ENCODE measurements at places on chromosomes 4 and X. TPM values are rescaled to one million over a fixed set of nuclear protein-coding genes. Genes with fewer than 3 reads are reported as not detected.

The C4orf51 gene
- polyA plus RNA-seq: not detected

- DNase-seq: no peak
These were observed 124.7 kb upstream of the CPEB2 start for GRCh38 chr4:14877246-14878225.

- DNase-seq: no peak
These were observed 74.0 kb upstream of the AFF2 start for GRCh38 chrX:148426467-148426866.

DNA sequence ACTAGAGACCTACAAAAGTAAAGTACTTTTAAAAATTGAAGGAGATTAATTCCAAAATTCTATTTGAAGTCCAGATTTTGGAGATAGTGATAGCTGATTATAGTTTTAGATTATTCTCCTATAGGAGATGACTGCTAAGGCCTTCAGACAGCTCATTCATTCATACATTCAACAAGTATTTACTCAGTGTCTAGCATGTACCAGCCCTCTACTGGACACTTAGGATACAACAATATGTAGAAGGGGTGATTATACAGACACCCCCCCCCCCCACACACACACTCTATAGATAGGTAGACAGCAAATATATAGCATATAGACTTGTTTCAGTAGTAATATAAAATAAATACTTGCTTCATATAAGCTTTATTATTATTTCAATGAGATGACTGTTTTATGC lies 60.4 kb upstream of the TAF9B start:
- no peak for DNase-seq

GRCh38 chr4:3874028-3874415 lies 107.8 kb downstream of the ADRA2C start:
- no peak for DNase-seq

- peak; percentile 16 for DNase-seq
These were observed 1142.5 kb upstream of the IGFBP7 start for GRCh38 chr4:58252656-58253055.

DNA sequence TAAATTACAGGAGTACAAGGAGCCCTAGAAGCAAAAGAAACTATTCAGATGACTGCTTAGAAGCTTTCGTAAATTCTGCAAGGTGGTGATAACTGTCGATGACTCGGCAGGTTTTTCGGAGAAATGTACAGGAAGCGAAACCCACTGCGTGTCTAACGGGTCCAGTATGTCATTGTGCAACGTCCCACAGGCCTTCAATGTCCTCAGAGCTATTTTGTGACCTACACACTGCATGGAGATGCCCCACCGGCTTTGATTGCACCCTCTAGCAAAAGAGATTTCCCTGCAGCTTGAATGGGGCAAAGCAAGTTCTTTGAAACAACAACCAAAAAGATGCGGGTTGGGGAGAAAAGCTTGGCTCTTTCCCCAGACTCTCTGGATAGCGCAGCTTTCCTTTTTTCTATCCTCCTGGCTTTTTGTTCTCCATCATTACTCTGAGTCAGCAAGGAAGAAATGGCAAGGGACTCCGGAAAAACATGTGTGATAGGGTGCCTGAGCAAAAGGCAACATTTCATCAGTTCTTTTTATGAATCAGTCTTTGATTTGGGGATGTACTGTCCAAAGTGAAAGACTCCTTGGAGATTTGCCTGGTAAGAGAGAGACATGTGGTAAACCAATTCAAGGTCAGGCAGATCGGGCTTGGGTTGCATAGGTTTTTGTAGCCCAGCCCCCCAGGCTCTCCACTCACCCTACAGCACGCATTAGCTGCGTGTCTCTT lies 112.0 kb upstream of the TBL1X start:
- DNase-seq: no peak

DNA sequence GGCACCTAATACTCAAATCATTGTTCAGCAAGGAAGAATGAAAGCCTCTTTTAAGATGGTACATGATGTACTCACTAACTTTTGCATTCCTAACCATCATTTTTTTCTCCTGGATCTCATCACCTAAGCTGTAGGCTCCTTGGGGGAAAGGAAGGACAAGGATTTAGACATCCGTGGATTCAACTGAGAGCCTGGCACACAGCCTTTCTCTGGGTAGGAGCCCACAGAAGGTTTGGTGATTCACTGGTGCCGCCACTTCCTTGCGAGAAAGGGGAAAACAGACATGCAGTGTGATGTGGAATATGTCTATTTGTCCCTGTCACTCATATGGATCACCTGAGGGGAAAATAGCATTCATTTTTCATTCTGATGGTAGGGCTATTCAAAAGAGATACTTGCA lies 147.3 kb downstream of the PCDH7 start:
- DNase-seq: no peak

The INTS6L gene
- 7.6 TPM for polyA plus RNA-seq

DNA sequence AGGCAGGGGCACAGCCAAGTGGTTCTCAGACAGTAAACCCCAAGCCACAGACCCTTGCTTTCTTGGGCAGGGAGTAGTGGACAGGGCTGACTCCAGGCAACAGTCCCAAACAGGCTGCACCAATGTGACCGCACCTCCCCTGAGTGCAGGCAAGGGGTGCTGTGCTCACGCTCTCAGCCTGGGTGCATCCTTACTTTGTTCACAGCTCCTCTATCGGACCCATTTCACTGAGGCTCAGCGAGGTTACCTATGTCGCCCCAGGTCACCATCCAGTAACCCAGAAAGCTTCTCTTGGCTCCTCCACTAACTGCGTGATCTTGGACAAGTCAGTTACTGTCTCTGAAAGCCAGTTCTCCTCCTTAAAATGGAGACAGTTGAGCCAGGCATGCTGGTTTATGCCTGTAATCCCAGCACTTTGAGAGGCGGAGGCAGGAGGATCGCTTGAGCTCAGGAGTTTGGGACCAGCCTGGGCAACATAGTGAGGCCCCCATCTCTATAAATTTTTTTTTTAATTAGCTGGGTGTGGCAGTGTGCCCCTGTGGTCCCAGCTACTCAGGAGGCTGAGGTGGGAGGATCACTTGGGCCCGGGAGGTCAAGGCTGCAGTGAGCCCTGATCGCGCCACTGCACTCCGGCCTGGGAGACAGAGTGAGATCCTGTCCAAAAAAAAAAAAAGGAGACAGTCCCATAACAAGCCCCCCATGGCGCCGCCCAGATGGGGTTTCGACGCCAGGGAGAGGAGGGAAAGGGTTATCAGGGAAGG lies 823 bp upstream of the MAN2B2 start:
- DNase-seq: no peak

The GABRQ gene
- polyA plus RNA-seq: 1.8 TPM

The XAGE1A gene
- not detected for polyA plus RNA-seq

- DNase-seq: no peak
These were observed 50.5 kb upstream of the FAM47C start for GRCh38 chrX:36957425-36958328.

- DNase-seq: peak; percentile 70
These were observed 8.9 kb upstream of the RENBP start for GRCh38 chrX:153953342-153953830.

DNA sequence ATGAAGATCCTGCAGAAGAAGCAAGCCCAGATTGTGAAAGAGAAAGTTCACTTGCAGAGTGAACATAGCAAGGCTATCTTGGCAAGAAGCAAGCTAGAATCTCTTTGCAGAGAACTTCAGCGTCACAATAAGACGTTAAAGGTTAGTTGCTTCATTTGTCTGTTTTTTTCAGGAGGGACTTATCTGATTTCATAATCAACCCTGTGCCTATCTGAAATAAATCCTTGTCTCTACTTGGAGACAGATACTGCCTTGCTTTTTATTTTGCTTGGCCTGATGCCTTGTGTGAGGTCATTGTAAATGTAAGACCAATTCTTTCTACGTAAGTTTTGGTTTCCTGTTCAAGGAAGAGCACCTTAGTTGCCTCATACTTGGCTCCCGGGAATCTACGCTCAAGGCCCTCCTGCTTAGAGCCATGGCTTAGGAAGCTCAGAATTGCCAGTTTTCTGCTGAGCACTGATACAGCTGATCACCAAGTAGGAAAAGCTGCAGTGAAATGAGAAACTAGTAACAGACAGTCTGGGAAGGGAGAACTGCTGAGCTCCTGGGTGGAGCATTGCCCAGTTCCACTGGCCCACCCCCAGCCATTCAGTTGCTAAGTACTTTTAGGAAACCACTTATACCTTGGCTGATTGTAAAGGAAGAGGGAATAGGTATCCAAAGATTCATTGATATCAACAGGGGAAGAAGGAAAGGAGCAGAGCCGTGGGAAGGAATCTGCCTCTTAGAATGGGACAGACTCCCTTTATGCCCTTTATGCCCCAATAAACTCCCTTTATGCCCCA lies 41.8 kb downstream of the RBBP7 start:
- peak; percentile 35 for DNase-seq

Measured in muscle of arm (tissue), 14 donors.